ENCODE measurements at places on chromosomes 16 and 17.

- DNase-seq = no peak
These were observed 504 bp upstream of the COPRS start for GRCh38 chr17:31859487-31860008.

GRCh38 chr16:19406891-19407491, 10.7 kb upstream of the TMC5 start:
- no peak for DNase-seq

GRCh38 chr17:64001091-64001579, 3.0 kb downstream of the PRR29 start:
- no peak for DNase-seq

- peak; percentile 64 for DNase-seq
These were observed 90.9 kb downstream of the SPAG9 start for GRCh38 chr17:51029568-51030463.

DNA sequence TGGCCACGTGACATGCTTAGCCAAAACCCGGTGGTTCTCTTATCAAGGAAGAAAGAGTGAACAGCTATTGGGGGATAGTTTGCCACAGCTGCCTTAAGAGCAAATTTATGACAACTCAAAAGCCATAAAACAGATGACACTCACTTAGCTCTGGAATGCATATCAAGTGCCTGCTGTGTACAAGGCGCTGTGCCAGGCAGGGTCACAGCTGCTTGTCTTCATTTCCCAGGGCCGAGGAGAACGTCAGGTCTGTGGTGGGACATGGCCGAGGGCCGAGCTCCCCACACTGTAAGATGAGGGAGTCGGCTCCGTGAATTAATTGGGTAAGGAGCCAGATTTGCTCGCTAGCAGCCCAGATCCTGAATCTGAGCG, 14.0 kb downstream of the EEF2K start:
- DNase-seq = no peak

DNA sequence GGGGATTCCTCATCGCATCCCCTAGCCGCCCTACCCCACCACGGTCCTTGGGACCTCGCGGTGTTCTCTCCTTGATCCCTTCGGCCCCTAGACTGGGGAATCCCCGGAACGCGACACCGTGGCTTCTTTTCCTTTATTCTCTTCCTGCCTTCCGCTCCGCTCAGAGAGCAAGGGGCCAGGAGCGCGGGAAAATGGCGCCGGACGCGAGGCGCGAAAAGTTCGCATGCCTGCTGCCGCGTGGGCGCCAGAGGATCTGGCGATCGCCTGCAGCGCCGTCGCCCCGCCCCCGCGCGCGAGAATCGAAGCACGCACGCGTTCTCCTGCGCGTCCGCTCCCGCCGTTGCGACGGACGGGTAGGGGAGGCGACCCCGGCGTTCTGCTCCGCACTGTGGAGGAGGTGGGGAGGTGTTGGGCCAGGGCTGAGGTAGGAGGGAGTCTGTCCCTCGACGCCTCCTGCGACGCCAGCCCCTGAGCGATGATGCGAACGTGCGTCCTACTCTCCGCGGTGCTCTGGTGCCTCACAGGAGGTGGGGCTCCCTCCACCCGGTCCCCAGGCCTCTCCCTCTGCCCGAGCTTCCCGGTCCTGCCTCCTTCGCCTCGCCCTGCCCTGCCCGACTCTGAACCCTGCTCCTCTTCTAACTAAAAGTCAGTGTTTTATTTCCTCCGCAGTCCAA, at the start of gene ZPBP2:
Gene ZPBP2 (plus strand): TSS at position 323 of the 674 bp plus-strand sequence. CDS start 153 bp downstream, at position 476.
- DNase-seq = no peak

- DNase-seq = peak; percentile 86
These were observed 2.9 kb downstream of the ZNF750 start for GRCh38 chr17:82836823-82837357.

DNA sequence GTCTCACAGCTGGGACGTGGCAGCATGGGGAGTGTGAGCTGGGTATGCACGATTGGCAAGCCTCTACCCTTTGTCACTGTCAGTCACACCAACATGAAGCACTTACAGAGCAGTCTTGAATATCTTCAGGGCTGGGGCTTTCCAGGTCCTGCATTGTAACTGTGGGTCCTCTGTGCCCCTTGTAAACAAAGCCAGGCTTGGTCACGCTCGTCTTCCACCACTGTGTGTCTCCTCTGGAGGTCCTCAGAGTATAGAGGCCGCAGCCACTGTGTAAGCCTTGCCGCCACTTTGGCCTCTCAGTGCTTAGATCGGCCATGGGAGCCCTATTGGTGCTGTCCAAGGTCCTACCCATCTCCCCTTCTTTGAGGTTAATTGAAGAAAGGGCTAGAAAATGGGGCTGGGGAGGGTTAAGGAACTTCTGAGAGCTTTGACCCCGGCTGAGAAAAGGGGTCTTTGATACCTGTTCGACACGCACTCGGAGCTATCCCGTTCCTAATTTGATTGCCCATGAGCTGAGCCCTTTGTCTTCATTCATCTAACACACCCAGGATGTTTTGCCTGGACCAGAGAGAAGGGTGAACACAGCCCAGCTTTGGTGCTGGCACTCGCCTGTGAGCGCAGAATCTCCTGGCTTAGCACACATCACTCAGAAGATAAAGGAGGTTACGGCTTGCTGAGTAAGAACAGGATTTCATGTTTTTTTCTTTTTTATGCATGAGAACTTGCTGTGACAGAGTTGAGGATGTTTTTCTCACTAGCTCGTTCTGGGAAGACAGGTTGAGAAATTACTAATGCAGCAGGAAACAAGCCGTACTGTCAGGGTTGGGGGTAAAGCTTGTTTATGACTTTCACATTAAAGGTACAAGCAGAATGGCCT, 267.9 kb downstream of the CPPED1 start:
- no peak for DNase-seq

GRCh38 chr16:58843675-58844074, 109.6 kb upstream of the GOT2 start:
- DNase-seq = peak; percentile 19

GRCh38 chr16:12145918-12146317, 169.4 kb downstream of the SNX29 start:
- no peak for DNase-seq

- no peak for DNase-seq
These were observed 27.3 kb downstream of the ACSF3 start for GRCh38 chr16:89120921-89121351.

GRCh38 chr17:66438101-66438500, 135.7 kb downstream of the PRKCA start:
- peak; percentile 61 for DNase-seq

GRCh38 chr16:88347656-88348376, 34.9 kb upstream of the ZNF469 start:
- DNase-seq = no peak

DNA sequence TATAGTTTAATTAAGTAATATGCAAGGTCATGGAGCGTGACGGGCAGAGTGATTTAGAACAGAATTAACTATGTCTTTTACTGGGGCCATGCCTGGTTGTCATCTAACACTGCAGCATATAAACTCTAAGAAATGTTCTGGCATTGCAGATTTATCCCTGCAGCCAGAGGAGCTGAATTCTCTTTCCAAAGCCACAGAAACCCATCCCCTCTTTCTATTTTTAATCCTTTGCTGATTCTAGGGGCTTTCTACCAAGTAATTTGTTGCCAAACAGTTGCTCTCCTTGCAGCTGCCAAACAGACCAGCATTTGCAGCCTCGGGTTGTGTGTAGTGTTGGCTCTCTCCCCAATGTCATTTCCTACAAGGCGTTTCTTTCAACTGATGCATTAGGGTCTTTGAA, 243.2 kb upstream of the MON1B start:
- DNase-seq = no peak

DNA sequence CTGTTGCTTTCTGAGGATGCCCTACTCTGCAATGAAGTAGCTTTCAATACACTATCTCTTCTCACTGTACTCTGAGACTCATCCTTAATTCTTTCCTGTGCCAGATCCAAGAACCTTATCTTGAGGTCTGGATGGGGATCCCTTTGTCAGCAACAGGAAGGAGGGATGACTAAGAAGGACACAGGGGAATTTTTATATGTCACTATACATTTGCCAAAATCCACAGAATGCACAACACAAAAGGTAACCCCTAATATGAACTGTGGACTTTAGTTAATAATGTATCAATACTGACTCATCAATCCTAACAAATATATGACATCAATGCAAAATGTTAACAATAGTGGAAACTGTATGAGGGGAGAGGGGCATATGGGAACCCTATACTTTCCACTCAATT, 4.7 kb upstream of the RBBP6 start:
- no peak for DNase-seq

DNA sequence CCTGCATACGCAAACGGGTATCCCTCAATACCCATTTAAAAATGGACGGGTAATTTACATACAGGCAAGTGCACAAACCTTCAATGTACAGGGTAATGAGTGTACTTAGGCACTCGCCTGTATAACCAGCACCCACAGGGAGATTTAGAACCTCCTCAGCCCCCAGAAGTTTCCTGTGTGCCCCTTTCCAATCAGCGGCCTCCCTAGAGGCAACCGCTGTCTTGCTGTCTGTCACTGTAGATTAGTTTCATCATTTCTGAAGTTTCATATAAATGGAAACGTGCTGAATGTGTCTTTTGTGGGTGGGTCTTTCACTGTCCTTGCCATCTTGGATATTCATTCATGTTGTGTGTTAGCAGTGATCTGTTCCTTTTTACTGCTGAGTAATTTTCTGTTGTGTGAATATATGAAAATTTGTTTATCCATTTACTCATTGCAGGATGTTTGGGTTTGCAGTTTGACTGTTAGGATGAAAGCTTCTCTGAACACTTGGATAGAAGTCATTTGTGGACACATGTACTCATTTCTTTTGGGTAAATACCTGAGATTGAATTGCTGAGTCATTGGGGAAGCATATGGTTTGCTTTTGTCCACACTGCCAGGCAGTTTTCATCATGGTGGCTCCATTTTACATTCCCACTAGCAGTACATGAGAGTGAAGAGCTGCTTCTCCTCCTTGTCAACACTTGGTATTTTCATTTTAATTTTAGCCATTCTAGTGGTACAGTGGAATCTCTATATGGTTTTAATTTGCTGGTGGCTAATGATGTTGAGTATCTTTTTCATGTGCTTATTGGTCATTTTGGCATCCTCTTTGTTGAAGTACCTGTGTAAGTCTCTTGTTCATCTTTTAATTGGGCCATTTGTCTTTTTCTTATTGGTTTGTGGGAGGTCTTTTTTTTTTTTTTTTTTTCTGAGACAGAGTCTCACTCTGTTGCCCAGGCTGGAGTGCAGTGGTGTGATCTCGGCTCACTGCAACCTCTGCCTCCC, 2.1 kb upstream of the ADCY7 start:
- no peak for DNase-seq

GRCh38 chr16:64952177-64952576, 169.7 kb downstream of the CDH11 start:
- no peak for DNase-seq

GRCh38 chr17:41258406-41258805, 3.2 kb downstream of the KRTAP9-9 start:
- DNase-seq = no peak

All from inflammatory macrophage treated with lipopolysaccharide for 1 hour (primary cell).